Activated naive CD8-positive, alpha-beta T cell treated with anti-CD3 and anti-CD28 coated beads, Interleukin-2, amount 10 ng/mL, durations not matched to agents 7 days and 5 days (primary cell): ENCODE measurements at places on chromosomes 4 and X. TPM values are rescaled to one million over a fixed set of nuclear protein-coding genes. Genes with fewer than 3 reads are reported as not detected.

HDX gene
- total RNA-seq = 1.2 TPM

DNA sequence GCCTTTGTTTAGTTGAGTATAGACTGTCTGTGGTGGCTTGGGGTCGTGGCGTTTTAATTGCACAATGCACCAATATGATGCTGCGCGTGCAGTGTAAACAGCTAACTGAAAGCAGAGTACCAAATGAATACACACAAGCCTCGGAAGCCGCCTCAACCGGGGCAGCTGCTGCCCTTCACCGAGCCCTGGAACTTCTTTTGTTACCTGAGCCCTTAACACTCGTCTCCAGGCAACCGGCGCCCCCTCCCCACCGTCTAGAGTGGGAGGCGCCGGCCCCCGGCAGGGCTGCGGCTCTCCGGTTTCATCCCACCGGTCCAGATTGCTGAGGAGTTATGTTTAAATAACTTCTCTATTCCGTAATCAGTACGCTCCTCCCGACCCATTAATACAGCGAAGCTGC lies 173.2 kb upstream of the TBL1X start:
- DNase-seq = no peak

DNA sequence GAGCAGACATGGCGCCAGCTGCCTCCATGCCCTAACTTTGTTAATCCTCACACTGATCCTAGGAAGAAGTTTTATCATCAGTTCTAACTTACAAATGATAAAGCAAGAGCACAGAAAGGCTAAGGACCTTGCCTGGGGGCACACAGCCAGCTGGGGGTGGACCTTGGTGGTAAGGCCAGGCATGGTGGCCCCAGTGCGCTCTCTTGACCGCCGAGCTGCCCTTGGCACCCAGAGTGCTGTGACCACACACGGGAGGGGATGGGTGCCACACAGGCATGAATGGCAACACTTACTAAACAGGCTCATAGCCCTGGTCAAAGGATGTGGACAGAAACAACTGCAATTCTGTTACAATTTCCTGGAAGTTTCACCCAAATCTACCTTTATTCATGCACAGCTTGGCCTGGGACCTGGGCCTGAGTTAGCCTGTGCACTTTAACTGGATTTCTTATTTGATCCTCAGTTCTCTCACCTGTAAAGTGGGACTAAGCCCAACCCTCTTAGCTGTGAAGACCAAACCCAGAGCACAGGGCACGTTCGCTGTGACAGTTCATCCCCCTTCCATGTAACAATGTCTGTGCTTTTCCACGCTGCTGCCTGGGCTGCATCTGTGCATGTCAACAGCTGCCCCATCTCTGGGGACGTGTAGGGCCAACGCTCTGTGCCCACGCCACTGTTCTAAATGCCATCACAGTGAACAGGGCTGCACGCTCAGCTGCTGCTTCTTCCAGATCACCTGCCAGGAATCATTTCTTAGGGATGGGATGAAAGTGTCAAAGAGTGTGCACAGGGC lies 44.8 kb downstream of the ACOX3 start:
- DNase-seq = no peak

DNA sequence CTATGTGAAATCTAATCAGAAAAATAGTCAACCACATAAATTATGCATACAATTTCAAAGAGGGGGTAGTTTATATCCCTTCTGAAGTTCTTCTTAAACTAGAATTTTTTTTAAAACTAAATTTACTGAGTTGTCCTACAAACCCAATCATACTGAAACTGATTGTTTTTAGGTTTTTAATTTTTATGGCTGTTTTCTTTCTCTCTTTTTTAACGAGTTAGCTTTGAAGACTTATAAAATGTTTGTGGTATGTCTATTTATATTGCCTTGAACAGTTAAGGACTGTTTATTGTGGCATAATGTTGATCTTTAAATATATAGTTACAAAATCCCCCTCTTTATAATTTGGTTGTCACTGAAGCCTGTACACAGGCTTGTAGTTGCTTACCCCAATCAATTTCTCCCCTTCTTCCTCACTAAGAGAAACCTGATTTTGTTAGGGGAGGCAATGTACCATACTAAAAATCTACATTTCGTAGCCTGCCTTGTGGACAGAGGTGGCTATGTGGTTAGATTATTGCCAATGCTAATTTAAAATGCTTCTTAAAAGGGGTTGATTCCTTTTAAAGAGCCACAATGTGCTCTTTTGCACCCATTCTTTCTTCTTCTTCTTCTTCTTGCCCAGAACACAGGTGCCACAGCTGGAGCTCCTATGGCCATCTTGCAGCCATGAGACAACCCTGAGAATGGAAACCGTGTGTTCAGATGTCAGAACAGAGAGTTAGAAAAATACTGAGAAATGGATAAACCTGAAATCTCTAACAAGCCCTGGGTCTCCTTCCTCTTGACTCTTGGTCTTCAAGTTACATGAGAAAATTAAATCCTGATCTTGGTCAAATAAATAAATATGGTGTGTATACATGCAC lies 102.7 kb upstream of the ZNF827 start:
- DNase-seq = no peak

DNA sequence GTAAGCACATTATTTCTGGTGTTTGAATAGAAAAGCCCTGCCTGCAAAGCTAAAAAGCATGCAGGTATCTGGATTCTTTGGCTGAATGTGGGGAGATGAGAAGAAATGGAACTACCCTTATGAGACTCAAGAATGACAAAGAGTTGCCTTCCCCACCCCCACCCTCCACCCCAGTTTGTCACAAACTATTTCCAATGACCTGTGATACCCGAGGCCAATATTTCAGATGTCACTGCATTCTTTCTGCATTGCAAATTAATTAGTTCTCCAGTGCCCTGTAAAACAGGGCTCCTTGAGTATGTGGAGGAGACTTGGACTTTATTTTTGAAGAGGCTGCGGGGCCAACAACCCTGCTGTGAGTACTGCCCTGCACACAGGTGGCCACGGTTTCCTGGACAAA lies 116.4 kb downstream of the ZNF827 start:
- DNase-seq = no peak

- DNase-seq = no peak
Observed at GRCh38 chr4:104735174-104735573, 240.5 kb upstream of the CXXC4 start.

DNA sequence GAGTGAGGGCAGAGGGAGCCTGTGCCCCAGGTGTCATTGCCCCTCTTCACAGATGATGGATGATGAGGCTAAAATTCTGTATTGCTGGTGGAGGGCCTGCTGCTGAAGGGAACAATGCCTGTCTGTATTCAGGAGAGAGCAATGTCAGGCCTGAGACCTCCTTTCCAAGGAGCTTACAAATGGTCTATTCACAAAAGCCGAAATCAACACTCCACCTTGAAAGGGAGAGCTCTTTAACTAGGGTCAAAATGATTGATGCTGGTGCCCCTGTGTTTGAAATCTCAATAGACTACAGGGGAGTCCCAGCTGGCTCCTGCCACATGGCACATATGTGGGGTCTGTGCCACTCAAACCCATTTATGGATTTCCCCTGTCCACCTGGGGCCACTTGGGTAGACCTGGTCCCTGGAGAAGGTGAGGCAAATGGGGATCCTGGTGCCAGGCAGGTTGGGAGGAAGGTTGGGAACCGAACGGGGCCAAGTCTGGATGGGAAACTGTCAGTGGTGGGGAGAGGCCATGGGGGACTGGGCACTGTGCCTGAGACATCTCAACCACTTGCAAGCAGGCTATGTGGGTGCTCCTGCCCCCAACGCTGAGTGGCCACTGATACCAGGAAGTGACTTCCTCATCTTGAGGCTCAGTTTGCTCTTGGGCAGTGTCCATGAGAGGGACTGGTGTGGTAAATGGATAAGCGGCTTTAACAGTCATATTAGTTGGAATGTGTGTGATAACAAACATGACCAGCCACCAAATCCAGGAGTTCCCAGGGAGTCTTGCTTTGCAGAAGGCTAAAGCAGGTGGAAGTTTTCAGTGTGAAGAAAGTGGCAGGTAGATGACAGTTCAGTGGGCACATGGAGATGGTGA lies 223.8 kb upstream of the PSAPL1 start:
- no peak for DNase-seq

GRCh38 chr4:38787693-38788092 lies 4.9 kb upstream of the TLR10 start:
- no peak for DNase-seq

CXCL6 gene
- not detected for total RNA-seq

ATP6AP1 gene
- total RNA-seq = 51.1 TPM

DNA sequence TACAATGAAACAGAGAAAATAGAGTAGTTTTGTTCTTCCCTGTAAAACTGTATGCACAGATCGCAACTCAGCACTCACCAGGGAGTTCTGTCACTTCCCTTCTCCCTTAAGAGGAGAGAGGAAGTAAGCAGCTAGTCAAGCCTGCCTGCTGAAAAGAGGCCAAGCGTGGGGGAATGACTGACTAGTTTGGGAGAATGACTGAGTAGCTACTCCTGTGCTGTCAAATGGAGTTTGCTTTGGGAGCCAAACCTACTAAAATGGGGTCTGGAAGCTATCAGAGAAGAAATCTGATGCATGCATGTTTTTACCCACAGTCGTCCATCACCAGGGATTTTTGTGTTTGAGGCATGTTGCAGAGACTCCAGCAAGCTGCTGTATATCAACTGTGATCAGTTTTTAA lies 54.6 kb upstream of the LHFPL1 start:
- DNase-seq = no peak

DNA sequence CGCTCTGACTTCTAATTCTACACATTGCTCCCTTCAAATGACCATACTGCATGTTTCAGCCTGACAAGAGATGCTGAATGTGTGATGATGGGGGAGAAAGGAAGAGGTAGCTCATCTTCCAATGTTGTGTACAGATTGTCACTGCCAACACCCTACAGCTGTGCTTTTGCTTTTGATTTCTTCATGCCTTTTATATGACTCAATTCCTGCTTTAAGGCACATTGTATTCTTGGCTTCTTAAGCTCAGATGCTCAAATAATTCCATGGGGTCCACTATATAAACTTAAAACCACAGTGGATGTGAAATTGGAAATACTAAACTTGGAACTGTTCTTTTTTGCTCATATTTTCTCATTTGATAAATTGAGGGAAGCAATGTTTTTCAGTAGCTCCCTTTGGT lies 183.2 kb upstream of the WDFY3 start:
- DNase-seq = no peak

UCP1 gene
- total RNA-seq = not detected

DNA sequence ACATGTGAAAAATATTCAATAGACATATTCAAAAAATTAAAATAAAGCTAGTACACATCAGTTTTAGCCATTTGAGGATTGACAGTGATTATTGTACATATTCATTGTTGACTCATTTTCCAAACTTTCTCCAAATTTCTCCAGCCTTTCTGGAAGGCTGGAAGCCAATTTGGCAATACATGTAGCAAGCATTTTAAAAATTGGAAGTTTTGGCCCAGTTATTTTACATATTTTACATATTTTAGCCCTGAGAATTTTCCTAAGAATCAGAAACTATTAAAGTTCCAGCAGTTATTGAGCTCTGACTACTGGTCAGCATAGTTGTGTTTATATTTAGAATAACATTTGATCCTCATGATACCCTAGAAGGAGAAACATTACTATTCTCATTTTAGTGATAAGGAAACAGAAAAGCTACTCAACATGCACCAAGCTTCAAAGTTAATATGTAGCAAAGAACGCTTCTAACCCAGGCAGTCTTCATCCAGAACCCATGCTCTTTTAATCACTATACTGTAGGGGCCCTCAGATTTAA lies 3.2 kb downstream of the CABS1 start:
- DNase-seq = no peak

DNA sequence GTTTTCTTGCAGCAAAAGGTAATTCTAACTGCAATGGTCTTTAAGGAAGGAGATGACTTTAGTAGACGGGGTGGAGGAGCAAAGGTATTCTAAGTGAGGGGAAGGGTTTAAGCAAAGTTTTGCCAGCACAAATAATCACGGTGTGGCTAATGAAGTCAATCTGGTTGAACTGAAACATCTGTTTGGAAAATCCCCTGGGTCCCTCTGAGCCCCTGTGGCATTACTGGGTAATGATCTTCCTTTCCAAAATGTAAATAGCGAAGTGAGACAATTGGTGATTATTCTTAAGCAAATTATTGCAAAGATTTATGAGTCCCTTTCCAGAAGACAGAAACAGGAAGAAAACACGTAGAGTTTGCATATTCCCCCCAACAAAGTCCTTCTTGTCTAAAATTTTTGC lies 47.2 kb downstream of the FGFBP1 start:
- DNase-seq = no peak

MCF2 gene
- 0.99 TPM for total RNA-seq

- peak; percentile 37 for DNase-seq
Observed at GRCh38 chrX:16870862-16871815, 977 bp upstream of the RBBP7 start.

GRCh38 chr4:173415885-173416653 lies 17.2 kb upstream of the SCRG1 start:
- no peak for DNase-seq

WDFY3 gene
- total RNA-seq = 1.1 TPM
